ENCODE measurements at places on chromosomes 5 and 9.

DNA sequence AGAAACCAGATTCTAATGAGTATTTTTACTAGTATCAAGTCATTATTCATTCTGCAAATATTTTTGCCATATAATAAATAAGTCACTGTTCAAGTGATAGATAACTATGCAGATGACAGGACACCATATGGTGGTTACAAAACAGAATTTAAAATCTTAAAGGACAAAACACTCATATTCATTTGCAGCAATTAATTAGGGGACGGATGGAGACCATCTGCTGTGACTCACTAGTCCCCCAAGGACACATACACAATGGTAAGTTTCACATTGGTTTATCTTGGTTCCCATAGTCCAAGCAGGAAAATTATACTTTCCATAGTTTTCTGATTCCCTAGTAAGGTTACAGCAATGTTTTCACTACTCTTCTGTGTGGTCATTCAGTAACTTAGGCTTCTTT lies 28.4 kb upstream of the SPATA31C2 start:
- DNase-seq = no peak

GRCh38 chr5:3993856-3994473 lies 398.3 kb downstream of the IRX1 start:
- DNase-seq = no peak

DNA sequence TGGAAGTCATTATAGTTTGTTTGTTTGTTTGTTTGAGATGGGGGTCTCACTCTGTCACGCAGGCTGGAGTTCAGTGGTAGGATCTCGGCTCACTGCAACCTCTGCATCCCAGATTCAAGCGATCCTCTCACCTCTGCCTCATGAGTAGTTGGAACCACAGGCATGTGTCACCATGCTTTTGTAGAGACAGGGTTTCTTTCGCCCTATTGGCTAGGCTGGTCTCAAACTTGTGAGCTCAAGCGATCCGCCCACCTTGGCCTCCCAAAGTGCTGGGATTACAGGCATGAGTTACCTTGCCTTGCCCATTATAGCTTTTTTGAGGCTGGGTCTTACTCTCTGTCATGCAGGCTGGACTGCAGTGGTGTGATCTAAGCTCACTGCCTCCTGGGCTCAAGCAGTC lies 28.8 kb downstream of the NSD1 start:
- no peak for DNase-seq

DNA sequence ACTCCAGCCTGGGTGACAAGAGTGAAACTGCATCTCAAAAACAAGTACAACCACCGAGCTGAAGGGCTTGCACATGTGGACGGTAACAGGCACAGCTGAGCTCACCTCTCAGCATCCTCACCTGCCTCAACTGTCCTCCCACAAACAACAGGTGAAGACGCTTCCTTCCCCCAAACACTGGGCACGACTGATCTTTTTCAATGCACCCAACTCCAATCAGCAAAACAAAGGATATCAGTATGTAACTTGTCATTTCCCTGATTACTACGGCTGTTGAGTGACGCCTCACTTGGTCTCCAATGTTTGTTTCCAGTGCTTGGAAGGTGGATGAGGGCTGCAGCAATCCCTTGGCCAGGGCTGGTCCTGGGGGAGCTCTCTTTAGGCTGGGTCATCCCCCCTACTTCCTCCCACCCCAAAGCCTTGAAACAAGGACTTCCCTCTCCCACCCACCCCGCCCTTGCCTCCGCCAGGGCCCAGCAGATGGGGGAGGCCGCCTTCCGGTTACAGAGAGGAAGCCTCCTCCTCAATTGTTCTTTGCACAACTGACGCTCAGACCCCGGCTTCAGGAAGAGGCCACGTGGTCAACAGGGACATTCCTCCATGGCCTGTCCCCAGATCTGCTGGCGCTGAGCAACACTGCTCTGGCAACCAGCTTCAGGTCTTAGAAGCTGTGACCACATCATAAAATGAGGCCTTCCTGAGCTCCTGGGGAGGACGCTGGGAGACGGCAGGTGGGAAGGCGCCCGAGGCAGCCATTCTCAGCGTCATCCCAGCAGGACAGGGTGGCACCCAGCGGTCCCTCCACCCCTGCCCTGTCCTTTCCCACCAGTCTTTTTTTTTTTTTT lies 5.9 kb downstream of the FAM78A start:
- DNase-seq = no peak

- no peak for DNase-seq
Observed at GRCh38 chr9:132857616-132858342, 20.3 kb downstream of the AK8 start.

DNA sequence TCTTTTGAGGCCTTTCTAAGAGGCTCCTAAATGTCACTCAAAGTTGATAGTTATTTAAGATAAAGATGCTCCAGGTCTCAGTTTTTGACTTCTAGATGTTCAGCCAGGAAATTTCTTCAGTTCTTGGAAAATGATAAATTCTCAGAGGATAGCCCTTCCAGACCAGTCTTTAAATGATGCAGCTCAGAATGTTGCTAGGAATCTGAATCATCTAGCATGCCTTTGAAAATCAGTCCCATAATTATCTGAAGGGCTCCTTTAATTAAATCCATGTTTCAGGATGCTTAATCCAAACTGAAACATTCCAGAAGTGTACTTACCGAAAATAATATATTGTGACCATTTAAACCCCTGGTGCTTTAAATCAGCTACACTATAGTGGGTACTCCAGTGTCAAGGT lies 107.5 kb upstream of the FBN2 start:
- DNase-seq = no peak

Data from stimulated activated CD4-positive, alpha-beta T cell treated with anti-CD3 and anti-CD28 coated beads, TNF-alpha, amount 100 ng/mL, for 1 hour (primary cell).